Urinary bladder (tissue), 4 donors: ENCODE measurements at places on chromosomes 5 and 9. TPM values are rescaled to one million over a fixed set of nuclear protein-coding genes. Genes with fewer than 3 reads are reported as not detected.

DNA sequence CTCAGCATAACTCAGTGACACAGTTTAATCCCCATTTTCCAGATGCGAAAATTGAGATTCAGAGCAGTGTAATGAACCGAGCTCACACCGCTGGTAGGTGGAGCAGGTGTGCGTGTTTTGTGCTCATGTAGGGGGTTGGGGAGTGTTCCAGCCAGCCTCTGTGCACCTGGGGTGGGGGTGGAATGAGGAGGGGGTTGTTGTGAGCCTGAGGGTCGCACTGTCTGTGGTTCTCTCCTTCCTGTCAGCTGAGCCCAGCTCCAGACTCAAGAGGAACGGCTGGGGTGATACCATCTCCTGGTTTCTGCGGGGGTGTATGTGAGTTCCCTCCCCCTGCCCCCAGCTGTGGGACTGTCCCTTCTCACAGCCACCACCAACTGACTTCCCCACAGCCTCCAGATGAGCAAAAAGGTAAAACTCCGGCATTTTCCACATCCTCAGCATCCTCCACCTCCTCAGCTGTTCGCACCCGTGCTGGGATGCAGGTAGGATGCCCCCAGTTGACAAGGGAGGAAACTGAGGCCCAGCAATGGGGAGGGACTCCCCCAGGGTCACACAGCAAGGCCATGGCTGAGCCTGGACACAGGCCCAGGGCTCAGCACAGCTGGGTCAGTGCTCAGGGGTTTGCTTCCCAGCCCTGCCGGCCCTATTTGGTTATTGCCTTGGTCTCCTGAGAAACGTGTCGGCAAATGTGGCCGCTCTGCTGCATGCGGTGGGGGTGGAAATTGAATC is 2.1 kb downstream of the SH2D3C start:
- DNase-seq, result no peak

The SLC34A1 gene
- 0.04 TPM for polyA plus RNA-seq

GRCh38 chr5:88815050-88815789 is 67.8 kb downstream of the MEF2C start:
- no peak for DNase-seq

DNA sequence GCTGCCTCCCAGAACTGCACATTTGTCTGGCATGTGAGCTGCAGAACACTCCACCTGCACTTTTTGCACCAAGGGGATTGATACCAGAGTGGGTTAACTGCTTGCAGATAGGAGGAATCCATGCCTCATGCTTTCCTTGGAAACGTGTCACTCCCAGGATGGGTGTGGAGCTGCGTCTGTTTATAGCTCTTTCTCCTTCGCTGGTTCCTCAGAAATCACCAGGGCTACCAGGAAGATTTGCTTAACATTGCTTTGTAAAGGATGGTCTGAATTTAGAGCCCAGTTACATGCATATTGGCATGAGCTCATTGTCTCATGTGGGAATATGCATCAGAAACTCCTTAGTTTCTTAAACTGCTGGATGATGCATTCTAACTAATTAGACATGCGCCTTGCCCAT is 234.6 kb downstream of the GADD45G start:
- no peak for DNase-seq

The TMC1 gene
- 0.66 TPM for polyA plus RNA-seq

The BARHL1 gene
- not detected for polyA plus RNA-seq

DNA sequence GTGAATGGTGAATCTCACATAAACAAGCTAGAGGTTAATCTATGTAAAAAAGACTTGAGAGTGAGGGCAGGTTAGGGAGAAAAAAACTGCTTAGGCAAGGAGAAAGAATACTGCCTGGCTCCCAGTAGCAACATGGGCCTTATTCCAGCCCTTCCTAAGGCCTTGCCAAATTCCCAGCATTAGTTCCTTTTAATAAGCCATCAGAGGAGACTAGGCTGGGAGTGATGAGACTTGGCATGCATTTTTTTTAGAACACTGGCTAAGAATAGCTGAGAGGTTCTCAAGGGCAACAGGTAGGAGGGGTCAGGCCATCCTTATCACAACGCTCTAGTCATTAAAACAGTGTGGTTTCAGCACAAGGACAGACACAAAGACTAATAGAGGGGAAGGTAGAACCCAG is 20.9 kb upstream of the ZBTB43 start:
- DNase-seq, result no peak
